ENCODE measurements at places on chromosomes 3 and 15.

GRCh38 chr15:50943638-50944037, 35.2 kb downstream of the AP4E1 start:
- no peak for DNase-seq

DNA sequence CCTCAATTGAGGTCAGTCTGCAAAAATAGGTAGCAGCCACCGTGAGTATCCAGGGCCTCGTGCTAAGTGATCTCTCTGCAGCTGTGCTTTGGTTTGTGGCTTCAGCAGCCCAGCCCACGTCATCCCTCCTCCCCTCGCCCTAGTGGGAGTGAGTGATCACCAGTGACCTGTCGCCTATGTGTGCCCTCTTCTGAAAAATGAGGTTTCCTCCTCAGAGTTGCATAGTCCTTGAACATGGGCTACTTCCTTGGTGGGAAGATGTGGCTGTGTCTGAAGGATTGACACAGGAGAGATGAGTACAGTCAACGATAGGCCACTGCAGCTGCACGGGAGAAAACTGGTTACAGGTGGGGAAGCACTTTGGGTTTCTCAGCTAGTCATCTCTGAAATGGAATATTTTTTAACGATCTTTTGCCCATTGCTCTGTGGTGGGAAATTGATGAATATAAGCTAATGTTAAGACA, 144.8 kb upstream of the BHLHE40 start:
- no peak for DNase-seq

DNA sequence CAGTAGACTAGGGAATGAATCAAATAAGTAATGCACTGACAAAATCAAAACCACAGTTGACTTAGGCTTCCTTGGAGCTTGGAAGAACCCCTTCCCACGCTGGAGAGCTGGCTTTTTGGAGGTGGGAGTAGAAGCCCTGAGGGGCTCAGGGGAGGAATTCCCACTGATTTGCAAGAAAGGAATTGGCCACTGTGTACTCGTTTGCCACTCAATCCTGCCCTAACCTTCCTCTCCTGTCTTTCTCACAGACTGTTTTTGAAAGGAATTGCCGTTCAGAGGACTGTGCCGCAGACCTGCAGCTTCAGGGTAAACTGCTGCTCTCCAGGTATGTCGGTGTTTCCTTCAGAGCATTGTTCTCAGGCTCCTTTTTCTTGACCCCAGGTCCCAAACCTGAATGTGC, 208.2 kb upstream of the CTDSPL start:
- DNase-seq = no peak

DNA sequence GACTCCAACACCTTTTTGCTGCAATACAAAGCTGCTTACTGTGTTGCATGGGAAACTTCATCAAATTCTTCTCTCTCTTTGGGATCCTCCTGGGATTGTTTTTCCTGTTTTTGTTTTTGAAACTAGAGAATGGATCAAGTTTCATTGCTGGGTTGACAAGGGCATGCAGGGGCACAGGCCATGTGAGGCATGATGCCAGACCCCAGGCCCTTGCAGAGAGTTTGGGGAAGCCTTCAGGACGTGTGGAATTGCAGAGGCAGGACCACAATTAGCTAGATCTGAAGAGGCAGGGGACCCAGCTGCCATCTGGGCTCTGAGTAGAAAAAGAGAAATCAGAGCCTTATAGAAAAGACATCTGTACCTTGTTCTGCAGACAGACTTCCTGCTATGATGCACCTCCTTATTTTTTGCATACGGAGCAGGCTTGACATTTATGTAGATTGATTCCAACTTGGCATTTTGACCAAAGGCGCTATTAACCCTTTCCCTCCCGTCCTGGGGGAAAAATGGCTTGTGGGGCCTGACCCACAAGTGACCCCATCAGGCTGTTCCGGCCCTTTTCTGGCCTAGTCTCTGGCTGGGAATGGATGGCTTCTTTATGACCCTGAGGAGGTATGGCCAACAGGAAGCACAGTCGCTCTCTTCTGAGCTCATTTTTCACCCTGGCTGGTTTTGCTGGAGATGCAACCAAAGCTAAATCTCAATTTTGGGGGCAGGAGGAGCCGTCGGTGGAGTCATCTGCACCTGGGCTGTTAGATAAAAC, 44.3 kb upstream of the CHRNB4 start:
- no peak for DNase-seq

GRCh38 chr3:57981483-57982087, 26.6 kb upstream of the FLNB start:
- DNase-seq = no peak

DNA sequence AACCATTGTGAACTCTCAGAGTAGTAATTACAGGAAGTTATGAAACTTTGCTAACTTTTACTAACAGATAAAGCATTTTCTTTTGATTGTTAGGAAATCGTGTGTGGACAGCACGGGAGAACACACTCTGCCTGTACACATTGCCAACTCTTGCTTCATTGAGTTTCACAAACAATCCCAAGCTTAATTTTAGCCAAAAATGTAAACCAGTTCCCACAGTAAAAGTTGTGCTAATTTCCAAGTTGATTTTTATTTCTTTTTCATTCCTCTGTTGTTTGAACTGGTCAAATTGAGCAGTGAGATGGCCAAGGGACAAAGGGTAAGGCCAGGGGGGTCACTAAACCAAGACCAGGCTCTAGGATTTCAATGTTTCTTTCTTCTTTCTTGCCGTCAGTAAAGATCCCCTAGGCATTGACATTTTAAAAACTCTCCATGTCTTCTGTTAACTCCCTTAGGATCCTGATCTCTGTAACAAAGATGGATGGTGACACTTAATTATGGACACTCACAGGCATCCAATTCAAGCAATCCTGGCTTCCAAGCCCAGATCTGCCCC, 414.9 kb downstream of the RBMS3 start:
- DNase-seq = no peak

DNA sequence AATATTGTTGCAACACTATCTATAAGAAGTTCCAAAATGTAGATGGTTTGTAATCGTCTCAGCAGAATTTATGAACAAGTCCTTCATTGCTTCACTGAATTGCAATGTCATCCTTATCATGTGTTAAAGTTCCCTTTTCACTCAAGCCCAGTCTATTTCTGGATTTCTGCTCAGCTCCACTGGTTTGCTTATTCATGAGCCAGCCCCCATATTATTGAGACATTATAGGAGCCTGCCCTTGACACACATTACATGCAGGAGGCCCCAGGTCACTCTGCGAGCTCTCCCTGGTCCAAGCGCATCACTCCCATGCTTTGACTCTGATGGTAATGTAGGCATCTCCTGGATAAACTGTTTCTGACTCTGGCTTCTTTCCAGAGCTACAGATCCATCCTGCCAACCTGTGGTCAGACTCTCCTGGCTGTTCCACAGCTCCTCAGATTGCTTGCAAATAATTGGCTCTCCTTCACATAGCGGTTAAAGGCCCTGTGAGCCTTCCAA, 56.9 kb downstream of the ABTB1 start:
- DNase-seq = no peak

DNA sequence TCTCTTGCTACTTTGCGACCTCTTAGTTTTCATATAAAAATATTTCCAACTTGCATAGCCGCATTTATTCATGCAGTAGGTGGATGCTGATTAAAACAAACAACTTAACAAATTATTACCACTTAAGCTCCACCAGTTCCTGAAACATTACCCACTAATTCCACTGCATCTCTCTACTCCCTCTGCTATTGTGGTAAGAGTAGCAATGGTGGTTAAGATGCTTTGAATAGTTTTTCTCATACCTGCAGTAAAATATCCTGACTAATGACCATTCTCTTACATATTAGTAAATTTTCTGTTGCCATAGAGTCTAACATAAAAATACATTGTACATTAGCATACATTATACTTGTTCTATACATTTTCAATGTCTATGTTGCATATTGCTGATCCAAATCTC, 397.6 kb upstream of the PLSCR5 start:
- DNase-seq = no peak

- no peak for DNase-seq
Measured at GRCh38 chr3:168989396-168989795, 674.1 kb downstream of the MECOM start.

- DNase-seq = no peak
Measured at GRCh38 chr15:94174399-94174802, 57.0 kb upstream of the MCTP2 start.

- DNase-seq = no peak
Measured at GRCh38 chr3:141184430-141184829, 47.2 kb upstream of the PXYLP1 start.

DNA sequence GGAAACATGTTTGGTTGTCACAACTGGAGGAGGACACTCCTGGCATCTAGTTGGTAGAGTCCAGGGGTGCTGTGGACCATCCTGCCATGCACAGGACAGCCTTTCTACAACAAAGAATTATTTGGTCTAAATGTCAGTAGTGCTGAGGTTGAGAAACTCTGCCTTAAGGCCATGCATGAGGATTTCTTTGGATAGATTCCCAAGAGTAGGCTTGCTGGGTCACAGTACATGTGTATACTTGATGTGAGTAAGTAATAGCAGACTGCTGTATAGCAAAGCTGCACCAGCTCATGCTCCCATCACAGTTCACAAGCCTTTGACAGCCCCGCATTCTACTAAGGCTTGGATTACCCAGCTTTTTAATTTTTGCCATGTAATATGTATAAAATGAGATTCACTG, 151.3 kb downstream of the MFSD1 start:
- DNase-seq = no peak

DNA sequence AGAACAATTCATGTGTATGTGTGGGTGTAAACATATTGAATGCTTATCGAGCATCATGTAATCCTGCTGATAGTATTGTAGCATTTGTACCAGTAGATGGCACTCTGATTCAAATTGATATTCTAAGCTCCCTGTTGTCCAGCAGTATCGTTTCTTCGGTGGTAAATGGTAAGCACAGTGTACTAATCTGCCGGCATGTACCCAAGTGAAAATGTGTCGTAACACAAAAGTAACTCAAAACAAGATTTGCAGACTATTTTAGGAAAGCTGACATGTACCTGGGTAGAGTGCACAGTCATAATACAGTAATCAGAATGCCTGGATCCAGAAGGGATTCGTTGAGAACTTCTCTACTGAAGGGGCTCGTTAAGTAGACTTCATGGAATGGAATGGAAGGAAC, 31.7 kb upstream of the MNS1 start:
- DNase-seq = peak; percentile 45

DNA sequence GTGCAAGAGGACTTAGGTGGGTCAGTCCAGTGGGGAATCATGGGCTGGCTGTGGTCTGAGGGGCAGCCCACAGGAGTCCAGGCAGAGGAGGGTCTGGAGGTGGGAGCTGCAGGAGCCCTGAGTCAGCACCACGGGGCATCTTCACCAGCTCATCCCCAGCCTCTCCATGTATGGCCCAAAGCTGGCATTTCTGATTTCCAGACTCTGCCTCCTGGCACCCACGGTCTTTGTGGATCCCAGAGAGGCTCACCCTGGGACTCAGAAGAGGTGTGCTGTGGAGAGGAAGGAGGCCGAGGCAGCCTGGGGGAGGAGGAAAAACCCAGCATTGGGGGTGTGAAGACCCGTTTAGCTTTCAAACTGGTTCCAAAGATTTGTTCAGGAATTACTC, 64.5 kb upstream of the KLF13 start:
- no peak for DNase-seq

DNA sequence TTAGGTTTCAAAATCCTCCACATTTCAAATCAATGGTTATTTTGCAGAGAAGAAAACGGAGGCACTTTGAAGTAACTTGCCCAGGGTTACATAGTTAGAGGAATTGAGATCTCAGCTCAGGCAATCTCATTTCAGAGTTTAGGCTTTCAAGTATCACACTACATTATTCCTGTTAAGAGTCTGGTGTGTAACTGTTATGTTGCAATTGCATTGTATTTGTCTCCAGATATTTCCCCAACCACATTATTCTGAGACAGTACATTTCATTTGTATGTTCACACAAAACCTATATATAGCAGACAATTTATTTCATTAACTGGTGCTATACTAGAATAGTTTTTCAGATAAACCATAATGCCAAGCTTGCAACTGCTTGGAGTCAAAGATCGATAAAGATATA, 154.2 kb upstream of the TSPAN3 start:
- no peak for DNase-seq

DNA sequence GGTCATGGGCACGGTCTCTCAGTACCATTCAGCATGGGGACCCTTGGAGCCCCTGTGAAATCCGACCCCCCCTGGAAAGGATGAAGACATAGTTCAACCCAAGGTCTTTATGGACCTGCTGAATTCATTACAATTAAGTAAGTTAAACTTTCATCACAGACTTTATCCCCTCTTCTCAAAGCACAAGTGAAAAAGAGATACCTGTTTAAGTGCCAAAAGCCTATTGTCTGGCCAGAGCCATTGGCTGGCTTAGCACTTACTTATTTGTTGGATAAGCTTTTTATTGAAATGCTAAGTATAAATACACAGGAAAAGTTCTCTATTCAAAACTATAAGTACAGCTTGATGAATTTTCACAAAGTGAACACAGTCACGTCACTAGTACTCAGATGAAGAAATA, 128.4 kb upstream of the NR2E3 start:
- DNase-seq = no peak

GRCh38 chr3:137348936-137349335, 391.2 kb downstream of the IL20RB start:
- no peak for DNase-seq

DNA sequence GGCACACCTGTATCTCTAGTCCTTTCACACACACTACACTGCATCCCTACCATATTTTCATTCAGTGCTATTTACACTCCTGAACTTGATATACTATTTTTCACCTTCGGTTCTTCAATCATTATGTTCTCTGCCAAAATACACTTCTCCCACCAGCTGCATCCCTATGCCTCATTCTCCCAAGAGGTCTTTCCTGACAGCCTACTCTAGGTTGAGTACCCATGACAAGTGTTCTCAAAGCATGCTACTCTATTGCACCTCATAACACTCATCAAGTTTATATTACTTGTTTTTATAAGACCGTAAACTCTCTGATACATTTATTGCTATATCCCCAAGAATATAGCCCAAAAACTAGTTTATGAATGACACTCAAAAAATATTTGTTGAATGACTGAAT, 549.5 kb downstream of the PYDC2 start:
- no peak for DNase-seq

DNA sequence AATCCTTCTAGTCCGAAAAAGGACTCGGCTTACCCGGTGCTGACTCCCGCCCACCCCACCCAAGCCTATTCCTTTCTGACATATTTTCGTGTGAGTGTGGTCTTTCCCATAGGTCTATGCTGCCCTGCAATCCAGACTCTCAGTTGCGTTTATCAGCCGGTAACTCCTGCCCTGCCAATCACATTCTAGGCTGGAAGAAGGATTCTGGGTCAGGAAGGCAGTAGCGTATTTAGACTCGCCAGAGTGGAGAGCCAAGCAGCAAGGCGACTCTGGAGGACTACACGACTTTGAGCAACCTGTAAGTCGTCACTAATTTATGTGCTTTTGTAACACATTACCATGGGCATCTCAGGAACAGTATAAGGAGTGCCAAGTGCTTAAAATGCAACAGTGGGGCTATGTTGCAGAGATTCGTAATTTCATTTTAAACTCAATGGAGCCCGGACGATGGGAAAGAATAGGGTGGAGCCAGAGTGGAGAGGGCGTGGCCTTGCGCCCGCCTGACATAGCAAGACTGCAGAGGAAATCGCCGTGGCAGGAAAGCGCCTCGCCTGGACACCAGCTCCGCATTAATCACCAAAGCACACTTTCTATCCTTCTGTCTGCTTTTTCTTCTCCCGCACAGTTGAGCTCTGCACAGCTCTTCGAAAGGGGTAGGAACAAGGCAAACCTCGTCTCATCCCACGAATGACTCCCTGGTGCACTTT, 1044.2 kb downstream of the AGBL1 start:
- no peak for DNase-seq

- no peak for DNase-seq
Measured at GRCh38 chr15:52540374-52541012, 11.8 kb upstream of the MYO5A start.

All from NCI-H2081 treated with DMSO at 0.1 percent for 48 hours (cell line).